ENCODE measurements at places on chromosomes 16 and 17.

DNA sequence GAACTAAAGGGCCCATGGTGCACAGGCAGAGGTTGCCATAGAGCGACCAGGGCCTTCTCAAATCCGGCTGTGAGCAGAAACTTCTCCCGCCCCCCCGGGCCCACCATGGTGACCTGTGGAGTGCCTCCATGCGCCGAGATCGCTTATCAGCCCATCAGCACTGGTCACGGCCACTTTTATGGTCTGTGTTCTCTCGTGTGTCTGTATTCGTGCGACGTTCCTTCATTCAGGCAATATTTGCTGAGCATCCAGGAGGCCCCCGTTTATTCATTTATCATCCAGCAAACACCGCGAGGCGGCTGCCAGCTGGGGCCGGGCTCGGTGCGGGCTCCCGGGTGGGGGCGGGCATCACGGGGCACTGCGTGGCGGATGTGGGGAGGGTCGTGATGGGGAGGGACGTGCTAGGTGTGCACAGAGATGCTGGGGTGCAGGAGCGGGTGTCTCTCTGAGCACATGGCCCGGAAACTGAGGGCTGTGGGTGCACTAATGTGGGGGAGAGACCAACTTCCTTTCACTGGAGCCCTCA lies 88.0 kb upstream of the CBX4 start:
- no peaks in the 10 kb centered on the region for H3K4me1 ChIP-seq
- H3K4me3 ChIP-seq, result no peak overlapping the region
- H3K27ac ChIP-seq, result no peak overlapping the region
- no peaks in the 10 kb centered on the region for H3K36me3 ChIP-seq

DNA sequence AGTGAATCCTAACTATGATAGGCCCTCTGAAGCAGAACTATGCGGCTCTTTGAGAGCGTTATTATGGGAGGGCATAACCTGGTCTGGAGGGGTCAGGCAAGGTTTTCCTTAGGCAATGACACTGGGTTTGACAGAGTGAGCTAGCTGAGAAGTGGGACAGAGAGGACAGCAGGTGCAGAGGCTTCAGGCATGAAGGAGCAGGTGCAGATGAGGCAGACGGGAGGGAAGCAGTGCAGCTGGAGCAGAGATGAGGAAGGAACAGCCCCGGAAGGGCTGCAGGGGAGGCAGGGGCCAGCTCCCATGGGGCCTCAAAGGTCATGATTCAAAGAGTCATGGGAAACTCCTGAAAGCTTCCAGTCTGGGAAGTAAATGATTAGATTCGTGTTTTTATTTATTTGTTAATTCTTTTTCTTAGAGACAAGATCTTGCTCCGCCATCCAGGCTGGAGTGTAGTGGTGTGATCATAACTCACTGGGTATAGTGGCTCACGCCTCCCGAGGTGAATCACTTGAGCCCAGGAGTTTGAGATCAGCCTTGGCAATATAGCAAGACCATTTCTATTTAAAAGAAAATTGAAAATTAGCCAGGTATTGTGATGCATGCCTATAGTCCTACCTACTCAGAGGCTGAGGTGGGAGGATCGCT lies 5.4 kb downstream of the MARCHF10 start:
- H3K36me3 ChIP-seq, result no peaks in the 10 kb centered on the region
- DNase-seq, result no peak
- H3K4me1 ChIP-seq, result peaks cover 19% of the 10 kb centered on the region
- no peak overlapping the region for H3K4me3 ChIP-seq
- no peak overlapping the region for H3K27ac ChIP-seq
- H3K27me3 ChIP-seq, result no peaks in the 10 kb centered on the region

DNA sequence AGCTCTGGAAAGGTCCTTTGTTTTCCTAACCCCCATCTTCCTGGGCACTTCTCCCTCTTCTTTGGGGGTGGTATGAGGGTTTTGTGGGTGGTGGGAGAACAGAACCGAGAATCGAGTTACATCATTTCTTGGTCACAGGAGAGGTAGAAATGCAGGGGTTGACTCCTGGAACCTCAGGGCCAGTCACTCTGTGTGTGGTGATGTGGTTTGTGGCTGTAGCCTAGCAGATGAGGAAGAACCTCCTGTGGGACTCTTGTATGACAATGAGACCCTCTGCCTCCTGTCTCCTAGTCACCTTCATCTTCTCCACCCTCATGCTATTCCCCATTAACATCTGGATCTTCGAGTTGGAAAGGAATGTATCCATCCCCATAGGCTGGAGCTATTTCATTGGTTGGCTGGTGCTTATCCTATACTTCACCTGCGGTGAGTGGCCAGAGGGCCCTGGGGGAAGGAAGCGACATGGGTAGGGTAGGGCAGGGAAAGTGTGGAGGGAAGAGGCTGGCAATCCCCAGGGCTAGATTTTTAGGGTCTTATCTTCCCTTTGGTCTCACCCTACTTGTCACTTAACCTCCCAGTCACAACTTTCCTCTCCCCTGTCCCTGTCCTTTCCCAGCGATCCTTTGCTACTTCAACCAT lies 5.5 kb downstream of the ODF4 start:
- H3K4me1 ChIP-seq, result no peaks in the 10 kb centered on the region
- no peak overlapping the region for H3K4me3 ChIP-seq
- H3K27ac ChIP-seq, result no peak overlapping the region
- DNase-seq, result no peak
- peaks cover 26% of the 10 kb centered on the region for H3K27me3 ChIP-seq

GRCh38 chr16:85359147-85359822 lies 247.0 kb upstream of the CIBAR2 start:
- H3K27ac ChIP-seq, result no peak overlapping the region
- H3K27me3 ChIP-seq, result no peaks in the 10 kb centered on the region
- H3K36me3 ChIP-seq, result no peaks in the 10 kb centered on the region
- peaks cover 22% of the 10 kb centered on the region for H3K4me1 ChIP-seq
- no peak overlapping the region for H3K4me3 ChIP-seq
- no peak for DNase-seq

- H3K27ac ChIP-seq, result no peak overlapping the region
- no peak overlapping the region for H3K4me3 ChIP-seq
Measured at GRCh38 chr17:75842963-75843576, 1.1 kb downstream of the UNC13D start.

DNA sequence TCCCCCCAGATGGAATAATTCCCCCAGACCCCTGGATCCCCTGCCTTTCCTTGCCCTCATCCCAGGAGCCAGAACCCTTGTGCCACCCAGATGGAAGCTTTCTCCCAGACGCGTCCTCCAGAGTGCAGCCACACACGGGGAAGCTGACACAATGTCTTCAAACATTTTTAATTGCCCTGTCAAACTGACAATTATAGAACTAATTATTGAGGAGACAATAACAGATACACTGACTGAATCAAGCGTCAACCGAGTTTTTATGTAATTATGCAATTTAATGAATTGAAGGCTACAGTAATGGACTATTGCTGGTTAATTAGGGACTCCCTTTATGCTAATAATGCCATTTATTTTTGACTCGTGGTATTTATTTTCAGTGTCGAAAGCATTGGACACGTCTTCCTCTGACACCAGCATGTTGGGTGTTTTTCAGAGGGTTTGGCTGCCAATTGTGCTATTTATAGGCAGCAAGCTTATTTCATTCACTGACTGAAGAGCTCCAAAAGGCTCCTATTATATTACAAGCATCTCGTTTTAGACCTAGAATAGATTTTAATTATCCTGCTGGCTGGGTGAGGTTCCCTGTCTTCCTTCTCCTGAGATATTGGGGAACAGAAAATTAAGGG lies 298.2 kb upstream of the C16orf82 start:
- no peak overlapping the region for H3K27ac ChIP-seq
- H3K4me1 ChIP-seq, result no peaks in the 10 kb centered on the region
- no peak overlapping the region for H3K4me3 ChIP-seq
- H3K27me3 ChIP-seq, result no peaks in the 10 kb centered on the region
- DNase-seq, result no peak
- H3K36me3 ChIP-seq, result no peaks in the 10 kb centered on the region

DNA sequence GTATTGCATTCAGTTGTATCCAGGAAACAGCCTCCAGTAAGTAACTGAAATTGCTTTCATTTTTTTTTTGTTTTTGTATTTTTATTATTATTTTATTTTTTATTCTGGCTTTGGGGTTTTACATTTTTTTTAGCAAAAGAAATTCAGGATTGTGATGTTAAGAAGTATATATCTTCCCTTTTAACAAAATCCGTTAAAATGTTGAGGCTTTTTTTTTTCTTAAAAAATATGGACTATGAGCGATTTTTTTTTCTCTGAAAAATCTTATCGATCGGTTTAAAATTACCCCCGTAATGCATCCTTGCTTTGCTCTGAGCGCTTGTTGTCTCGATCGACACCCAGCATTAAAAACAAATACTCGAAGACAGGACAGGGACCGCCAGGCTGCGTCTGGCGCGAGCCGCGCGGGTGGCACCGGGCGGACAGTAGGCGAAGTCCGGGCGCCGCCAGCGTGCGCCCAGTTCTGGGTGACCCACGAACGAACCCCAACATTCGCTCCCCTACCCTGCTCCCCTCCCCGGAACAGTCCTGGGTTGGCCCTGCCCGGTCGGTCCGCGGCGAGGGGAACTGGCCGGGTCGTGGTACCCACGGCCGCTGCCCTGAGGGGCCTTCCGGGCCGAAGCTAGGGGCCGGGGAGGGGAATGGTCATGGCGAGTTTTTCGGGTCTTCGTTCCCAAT lies 482 bp downstream of the BAHCC1 start:
- no peaks in the 10 kb centered on the region for H3K36me3 ChIP-seq
- peak; percentile 87 for DNase-seq
- peak overlapping the region; percentile 86 for H3K27ac ChIP-seq
- H3K27me3 ChIP-seq, result no peaks in the 10 kb centered on the region
- H3K4me1 ChIP-seq, result peaks cover 32% of the 10 kb centered on the region

DNA sequence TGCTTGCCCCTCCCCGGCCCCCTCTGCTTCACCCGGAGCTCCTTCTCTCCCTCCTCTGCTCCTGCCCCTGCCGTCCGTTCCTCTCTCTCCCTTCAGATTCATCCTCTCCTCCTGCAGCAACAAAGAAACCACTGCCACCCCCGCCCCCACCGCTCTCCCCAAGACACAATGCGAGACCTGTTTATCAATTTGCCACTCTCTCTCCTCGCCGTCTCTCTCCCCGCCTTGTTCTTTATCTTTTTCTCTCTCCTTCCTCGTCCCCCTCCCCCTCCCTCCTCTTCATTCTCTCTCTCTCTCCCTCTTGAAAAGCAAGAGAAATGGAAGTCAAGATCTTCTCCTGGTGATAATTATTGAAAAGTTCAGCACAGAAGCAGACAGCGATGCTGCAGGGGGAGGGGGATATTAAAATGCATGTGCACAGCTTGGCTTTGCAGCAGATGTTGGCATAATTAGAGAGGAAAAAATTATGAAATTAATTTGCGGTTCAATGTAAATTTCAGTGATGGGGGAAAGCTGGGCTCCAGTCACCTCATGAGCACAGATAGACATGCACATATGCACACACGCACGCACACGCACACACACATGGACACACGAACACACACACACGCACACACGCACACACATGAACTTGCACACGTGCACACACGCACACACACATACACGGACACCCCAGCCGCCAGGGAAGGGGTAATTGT lies 58.1 kb upstream of the CBFA2T3 start:
- H3K27ac ChIP-seq, result no peak overlapping the region
- H3K4me1 ChIP-seq, result no peaks in the 10 kb centered on the region
- peaks cover 10% of the 10 kb centered on the region for H3K27me3 ChIP-seq

- no peaks in the 10 kb centered on the region for H3K27me3 ChIP-seq
- DNase-seq, result no peak
- H3K4me1 ChIP-seq, result peaks cover 32% of the 10 kb centered on the region
- H3K36me3 ChIP-seq, result no peaks in the 10 kb centered on the region
Measured at GRCh38 chr17:77182205-77183172, 41.7 kb downstream of the SEC14L1 start.

DNA sequence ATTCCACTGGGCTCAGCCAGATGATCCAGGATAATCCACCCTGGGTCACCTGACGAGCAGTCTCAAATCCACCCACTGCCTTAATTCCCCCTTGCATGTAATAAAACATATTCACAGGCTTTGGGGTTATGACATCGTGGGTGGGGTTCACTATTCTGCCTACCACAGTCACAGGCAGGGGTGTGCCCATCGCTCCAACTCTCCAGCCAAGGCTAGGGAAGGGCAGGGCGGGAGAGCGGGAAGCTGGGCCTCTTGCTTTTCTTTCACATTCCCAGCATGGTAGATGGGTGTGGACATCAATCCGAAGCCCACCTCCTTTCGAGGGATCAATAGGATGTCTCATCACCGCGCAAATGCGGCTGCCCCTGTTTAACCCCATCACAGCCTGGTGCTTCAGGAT lies 12.7 kb upstream of the CD300LD start:
- no peaks in the 10 kb centered on the region for H3K4me1 ChIP-seq
- H3K27me3 ChIP-seq, result peaks cover 16% of the 10 kb centered on the region
- DNase-seq, result no peak
- no peaks in the 10 kb centered on the region for H3K36me3 ChIP-seq
- no peak overlapping the region for H3K4me3 ChIP-seq
